Activated CD4-positive, alpha-beta T cell treated with anti-CD3 and anti-CD28 coated beads, Interleukin-2, amount 10 ng/mL, durations not matched to agents 24 days and 14 days (primary cell): ENCODE measurements at places on chromosomes 11 and 22. TPM values are rescaled to one million over a fixed set of nuclear protein-coding genes. Genes with fewer than 3 reads are reported as not detected.
A peak's percentile ranks its signal among the peaks of the same experiment; 100 is the strongest.

- DNase-seq = no peak
These were observed 84.8 kb downstream of the RTL6 start for GRCh38 chr22:44413211-44413610.

The CD248 gene
- total RNA-seq = not detected in 2 replicates

DNA sequence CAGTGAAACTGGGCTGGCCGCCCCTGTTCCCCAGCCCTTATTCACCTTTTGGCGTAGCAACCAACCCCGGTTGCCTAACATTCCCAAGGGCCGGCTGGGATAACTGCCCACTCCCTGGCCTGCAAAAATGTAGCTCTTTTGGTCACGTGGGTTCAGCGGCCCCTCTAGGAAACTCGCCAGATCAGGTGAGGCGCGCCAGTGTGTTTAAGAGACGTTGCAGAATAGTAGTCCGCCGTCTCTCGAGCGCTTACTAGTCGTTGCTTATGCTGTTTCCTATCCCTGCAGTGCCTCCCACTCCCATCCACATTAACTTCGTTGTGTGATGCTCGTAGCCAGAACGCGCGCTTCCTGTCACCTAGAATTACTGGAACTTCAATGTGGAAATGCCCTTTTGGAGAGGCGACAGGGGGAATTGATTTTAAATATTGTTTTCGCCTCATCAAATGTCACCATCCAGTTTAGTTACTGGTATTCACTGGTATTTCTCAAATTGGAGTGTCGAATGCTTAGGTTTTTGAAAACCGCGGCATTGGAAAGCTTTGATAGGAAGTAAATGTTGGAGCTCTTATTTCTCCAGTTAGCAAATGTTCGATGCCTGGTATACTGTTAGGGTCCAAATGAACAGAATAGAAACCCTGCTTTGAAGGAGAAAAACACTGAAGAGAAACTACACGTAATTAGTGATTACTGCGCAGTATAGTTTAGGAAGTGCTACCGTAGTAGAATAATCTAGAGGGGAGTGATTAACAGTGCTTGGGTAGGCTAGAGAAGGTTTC is 823 bp downstream of the CEP57 start:
- peak; percentile 87 for DNase-seq

GRCh38 chr11:66363187-66363601 is 8.4 kb downstream of the SLC29A2 start:
- DNase-seq = no peak

DNA sequence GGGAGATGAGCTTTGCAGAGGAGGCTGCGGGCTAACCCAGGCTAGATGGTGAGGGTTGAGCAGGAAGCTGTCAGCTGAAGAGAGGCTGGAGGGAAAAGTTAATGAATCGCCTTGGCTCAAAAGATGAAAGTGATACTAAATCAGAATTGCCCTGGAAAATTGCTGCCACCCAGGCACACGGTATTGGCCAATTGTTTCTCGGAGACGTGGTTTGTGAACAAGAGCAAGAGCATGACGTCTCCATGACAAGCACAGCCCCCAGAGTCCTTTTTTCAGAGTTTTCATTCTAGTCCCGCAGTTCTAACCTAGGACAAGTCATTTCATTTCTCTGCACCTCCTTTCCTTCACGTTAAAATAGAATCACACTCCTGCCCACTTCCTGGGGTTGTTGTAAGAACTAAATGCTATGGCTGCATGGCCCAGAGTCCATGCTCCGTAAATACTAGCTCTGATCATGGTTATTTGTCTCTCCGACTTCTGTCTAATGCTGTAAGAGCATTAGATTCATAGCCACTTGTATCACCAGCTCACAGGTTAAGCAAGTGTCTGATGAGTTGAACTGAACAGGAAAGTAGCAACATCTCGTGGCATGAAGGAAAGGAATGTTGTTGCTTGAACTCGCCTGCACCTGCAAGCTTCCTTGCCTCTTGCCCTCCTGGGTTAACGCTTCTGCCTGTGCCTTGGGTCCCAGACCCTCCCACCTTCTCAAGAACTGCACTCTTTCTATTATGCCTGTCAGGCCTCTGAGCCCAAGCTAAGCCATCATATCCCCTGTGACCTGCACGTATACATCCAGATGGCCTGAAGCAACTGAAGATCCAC is 33.8 kb upstream of the NUP50 start:
- peak; percentile 68 for DNase-seq

DNA sequence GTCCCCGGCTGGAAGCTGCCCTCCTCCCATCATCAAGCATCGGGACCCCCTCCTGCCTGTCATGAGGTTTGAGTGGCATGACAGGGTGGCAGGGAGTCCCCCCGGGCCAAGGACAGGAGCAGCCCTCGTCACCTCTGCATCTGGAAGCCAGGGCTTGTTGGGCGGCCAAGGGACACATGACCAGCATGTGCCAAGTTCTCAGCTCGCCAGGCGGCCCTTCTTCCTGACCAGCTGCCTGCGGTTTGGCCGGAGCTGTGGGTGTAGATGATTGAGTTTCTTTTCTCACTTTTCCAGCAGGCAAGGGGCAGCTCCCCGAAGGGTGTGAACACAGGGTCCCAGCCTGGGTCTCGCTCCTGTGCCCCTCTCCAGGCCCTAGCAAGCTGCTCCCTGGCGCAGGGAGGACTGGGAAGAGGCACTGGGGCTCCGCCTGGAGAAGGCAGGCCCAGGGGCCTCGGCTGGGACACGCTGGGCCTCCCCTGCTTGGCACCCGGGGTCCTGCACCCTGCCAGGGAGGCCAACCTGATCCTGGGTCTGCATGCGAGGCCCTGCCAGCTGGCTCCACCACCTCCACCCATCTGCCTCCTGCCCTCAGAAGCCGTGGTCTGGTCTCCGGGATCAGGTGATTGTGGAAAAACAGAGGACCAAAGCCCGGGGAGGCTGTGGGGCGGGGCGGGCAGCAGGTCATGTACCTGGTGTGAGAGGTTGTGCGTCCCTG is 13.4 kb downstream of the ARHGAP8 start:
- no peak for DNase-seq

The ME3 gene
- total RNA-seq = 12.2 and 12.9 TPM in 2 replicates

DNA sequence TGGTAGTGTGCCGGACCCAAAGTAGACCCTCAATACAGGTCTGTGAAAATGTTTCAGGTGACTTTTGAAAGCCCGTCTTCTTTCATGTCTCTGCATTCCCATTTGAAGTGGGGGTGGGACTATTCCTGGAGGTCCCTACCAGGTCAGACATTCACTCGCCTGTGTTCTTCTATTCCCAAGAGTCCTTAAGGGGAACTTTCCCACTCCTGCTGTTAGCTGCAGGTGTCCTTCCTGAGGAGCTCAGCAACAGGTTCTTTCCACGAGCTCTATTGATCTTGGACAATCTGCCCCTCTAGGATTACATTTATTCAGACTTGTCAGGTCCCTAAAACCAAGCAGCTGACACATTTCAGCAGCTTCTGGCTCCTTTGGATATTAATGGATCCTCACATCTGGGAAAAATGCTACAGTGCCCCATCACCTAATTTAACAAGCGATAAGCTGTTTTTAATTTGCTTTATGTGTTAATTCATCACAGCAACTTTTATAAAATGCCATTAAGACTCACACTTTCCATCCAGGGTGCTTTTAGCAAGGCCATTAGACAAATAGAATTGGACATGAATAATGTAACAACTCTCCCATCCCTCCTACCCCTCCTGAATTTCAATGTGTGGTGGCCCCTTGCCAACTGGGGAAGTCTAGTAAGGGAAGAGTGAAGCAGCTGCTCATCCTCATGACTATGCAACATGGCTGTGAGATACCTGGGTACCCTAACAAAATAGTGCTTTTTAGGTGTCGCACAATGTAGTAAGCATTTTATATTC is 259.5 kb upstream of the CCDC90B start:
- no peak for DNase-seq

- no peak for DNase-seq
These were observed 28.6 kb downstream of the TECTA start for GRCh38 chr11:121129362-121130340.

DNA sequence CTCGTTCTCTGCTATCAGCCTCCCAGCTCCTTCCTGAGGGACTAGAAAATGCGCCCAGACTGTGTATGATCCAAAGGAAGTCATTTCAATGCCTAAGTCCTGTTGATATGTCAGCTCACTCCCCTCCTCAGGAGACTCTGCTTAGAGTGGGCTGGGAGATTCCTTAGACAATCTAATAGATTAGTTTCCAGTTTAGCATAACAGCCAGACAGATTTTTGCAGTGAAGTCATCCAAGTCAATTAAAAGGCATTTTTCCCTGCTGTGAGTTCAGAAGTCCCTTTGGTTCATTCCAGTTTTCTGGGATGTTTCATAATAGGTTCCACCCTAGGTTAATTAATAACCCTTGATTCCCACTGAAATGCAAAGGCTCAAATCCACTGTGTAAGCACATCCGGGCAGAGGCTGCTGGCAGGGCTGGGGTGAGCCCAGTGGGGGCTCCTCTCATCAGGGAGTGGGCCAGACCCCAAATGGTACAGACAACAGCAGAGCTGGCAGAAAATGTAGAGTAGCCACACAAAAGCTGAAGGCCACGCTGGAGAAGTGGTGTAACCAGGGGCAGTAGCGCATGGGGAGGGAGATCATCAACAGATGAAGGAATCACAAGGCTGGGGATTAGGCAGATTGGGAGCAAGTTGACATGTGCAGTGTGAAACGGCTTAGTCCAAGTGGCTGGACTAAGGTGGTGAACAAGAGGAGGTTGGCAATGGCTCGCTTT is 90.6 kb downstream of the SYN3 start:
- no peak for DNase-seq

- DNase-seq = no peak
These were observed 1.1 kb upstream of the LRRC75B start for GRCh38 chr22:24593836-24594568.

DNA sequence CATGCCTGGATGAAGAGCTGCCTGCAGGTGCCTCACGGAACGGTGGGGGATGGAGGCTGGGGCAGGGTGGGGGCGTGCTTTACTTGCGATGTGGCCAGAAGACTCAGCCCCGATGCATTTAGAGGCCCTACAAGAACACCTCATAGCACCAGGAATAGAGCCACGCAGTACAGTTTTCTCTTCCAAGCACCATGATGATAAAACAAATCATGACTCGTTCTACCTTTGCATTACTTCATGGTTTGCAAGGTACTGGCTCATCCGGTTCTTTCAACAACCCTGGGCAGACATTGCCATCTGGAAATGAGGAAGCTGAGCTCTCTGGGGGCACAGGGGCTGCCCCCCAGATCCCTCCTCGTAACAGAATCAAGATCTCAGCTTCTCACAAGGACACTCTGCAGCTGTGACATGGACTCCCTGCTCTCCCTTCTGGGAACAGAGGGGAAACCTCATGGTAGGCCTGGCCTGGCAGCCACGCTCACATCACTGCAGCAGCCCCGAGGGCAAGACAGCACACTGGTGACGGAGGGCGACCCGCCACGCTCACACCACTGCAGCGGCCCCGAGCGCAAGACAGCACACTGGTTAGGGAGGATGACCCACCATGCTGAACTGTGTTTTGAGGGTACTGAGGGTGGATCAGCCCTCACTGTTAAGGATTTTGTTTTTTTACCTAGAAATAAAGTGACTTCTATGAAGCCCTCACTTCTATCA is 46.9 kb downstream of the PHF21B start:
- DNase-seq = no peak

GRCh38 chr11:74319139-74319816 is 7.8 kb upstream of the P4HA3 start:
- no peak for DNase-seq

DNA sequence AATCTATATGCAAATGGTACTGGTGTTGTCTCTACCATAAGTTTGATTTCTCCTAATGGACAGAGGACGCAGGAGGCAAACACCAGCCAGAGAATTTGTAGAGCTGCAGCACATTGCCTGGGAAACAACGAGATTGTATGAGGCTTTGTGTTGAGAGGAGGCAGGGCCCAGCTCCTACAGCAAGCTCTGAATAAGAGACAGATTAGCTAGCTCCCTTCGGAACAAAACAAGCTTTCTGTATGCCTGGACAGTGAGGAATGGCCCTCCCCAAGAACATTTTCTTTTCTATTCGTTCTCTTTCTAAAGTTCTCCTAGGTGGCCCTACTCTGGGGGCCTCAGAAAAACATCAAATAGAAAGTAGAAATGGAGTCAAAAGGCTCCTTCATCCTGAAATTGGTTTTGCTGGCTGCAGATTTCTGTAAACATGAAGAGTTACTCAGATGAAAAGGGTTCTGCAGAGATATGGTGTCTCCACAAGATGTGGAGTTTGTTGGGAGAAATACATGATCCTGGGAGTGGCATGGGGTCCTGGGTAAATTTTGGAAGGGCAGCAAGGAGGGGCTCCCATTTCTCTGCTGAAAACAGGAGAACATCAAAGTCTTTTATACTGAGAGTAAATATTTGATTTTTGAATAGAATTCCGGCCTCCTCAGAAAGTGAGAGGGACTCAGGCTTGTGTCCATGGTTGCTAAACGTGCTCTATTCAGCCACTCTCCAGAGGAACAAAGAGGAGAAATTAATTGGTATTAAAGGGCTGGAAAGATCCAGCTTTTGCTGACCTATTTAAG is 6.8 kb upstream of the HEPACAM start:
- DNase-seq = no peak

DNA sequence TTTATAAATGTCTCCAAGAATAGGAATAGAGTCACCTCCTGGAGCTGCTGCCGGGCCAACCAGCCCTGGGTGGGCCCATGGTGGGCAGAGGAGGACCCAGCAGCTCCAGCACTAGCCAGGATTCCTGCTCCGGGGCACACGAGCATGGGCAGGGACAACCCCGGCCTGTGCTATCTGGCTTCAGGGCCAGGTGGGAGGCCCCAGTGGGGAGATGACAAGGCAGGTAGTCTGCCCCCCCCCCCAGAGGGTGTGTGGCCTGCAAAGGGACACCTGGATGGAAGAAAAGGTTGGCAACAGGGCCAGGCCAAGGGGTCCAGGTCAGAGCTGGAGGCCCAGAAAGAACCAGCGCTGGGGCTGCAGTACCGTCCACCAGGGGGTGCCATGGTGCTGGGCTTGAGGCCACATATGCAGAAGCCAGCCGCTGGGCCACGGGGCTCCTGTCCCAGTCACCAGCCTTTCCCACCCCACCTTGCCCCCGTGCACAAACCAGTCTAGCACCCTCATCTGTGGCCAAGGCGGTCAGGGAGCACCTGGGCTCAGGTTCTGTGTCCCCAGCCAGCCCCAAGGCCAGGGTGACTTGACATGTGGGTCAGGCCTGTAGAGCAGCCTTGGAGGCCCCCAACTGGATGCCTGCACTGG is 3.4 kb downstream of the TSPAN32 start:
- peak; percentile 95 for DNase-seq

DNA sequence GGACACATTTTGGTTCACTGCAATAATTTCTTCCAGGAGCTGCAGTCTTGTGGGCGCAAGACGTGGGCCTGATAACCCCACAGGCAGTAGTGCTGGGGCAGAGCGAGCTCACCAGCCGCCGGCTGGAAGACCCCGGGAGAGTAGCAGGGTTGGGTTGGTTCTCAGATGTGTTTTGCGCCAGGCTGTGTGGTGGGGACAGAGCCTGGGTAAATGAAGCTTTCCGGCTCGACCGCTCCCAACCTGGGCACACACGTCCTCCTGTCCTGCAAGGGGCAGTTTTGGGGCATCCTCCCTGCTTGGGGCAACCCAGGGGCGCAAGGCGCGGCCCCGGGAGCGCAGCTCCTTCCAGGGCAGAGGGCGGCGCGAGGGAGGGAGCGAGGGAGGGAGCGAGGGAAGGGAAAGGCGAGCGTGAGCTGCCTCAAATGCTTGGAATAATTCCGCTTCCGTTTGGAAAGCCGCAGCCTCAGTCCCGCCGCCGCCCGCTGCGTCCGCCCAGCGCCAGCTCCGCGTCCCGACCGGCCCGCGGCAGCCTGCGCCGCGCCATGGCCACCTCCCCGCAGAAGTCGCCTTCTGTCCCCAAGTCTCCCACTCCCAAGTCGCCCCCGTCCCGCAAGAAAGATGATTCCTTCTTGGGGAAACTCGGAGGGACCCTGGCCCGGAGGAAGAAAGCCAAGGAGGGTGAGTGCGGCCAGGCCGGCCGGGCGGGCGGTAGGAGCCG is at the start of gene PARVA:
Gene PARVA (plus strand): TSS at position 466 of the 718 bp plus-strand sequence. CDS start 77 bp downstream, at position 543.
- no peak for DNase-seq

GRCh38 chr22:36954251-36955014 is 41.0 kb downstream of the CSF2RB start:
- no peak for DNase-seq

The MS4A2 gene
- total RNA-seq = not detected in 2 replicates
